Gastrocnemius medialis (tissue), 4 donors: ENCODE measurements at places on chromosomes 12 and 14. TPM values are rescaled to one million over a fixed set of nuclear protein-coding genes. Genes with fewer than 3 reads are reported as not detected.

The TPPP2 gene
- total RNA-seq, result 1.3 TPM

DNA sequence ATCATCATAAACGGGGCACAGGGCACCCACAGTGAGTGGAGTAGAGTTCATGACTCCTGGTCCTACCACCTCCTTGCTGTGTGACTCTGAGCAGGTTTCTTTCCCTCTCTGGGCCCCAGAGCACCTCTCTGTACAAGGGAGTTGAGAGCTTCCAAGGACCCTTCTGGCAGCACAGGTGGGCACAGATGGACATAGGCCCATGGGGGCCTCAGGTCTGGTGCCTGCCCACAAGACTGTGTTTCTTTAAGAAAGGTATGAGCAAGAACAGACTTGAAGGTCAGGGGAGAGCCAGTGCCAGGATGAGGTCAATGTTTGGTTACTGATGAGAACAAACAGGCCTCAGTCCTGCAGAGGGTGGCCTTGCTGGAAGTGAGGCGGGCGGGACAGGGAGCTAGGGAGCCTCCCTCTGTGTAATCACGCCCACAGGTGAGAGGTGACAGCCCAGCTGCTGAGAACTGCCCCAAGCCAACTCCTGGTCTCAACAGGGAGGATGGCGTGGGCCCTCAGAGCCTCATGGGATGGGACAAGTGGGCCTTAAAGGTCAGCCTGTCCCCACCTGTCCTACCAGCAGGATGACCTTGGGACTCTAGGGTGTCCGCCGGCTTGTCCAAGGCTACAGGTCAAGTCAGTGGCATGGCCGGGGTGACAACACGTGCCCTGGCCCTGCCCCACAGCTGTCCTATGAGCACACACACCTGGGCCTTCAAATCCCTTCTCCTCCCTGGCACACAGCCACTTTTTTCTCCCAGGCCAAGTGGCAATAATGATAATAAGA is 49.1 kb downstream of the CCDC85C start:
- no peak for DNase-seq

DNA sequence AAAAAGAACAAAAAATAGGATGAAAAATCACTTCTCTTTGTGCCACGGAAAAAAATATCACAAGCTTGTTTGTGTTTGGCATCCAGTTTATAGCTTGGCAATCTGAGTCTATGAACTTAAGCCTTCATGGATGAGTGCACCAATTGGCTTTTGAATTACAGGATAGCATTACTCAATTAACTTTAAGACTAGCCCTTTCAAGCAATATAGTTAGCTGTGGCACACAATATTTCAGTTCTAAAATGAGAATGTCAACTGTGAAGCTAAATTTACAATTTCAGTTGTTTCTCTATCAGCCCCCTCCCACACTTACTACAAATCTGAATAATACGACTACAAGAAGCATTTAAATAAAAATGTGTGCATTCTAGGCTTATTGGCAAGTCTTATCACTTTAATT is 8.3 kb downstream of the RERG start:
- DNase-seq, result no peak

The CELA1 gene
- total RNA-seq, result not detected

GRCh38 chr14:22952418-22952817 is 4.5 kb downstream of the HAUS4 start:
- DNase-seq, result no peak

The CBLN3 gene
- total RNA-seq, result 0.24 TPM

- no peak for DNase-seq
Measured at GRCh38 chr12:107306141-107306659, 212.9 kb upstream of the CRY1 start.

The TAS2R30 gene
- 2.1 TPM for total RNA-seq
